GM12878 (cell line): ENCODE measurements at places on chromosomes 1 and 21.
A peak's percentile ranks its signal among the peaks of the same experiment; 100 is the strongest.

DNA sequence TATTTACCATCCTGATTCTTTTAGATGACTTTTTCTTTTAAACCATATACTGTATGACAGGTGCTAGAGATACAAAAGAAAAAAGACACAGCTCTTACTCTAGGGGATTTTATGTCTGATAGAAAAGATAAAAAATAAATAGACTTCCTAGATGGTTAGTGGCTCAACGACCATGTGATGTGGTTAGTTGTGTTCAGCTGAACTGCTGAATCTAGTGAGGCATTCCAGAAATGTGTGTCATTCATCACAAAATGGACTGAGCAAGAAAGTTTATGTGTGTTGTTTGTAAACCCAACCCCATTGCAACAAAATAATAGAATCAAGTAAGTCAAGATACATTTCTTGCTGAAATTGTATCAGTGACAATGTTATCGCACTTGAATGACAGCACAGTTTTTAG, 205.8 kb upstream of the LYPLAL1 start:
- no peak for DNase-seq

DNA sequence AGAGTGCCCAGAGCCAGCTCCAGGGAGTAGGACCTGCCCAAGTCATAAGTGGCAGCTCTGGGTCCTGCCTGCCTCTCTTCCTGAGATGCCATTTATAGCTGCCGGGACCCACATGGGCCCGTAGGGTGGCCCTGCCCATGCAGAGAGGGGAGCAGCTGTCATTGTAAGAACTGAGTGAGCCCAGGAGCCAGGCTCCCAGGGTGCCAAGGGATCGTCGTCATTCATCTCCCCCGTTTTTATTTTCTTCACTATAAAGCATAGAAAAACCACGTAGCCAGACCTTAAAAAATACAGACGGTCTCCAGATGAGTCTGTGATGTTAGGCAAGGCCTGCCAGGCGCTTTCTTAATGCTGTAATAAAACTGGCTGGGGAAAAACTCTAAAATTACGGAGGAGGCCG, 90.7 kb downstream of the IGSF21 start:
- DNase-seq = no peak

- DNase-seq = no peak
Observed at GRCh38 chr1:27144920-27145661, 9.8 kb downstream of the SLC9A1 start.

DNA sequence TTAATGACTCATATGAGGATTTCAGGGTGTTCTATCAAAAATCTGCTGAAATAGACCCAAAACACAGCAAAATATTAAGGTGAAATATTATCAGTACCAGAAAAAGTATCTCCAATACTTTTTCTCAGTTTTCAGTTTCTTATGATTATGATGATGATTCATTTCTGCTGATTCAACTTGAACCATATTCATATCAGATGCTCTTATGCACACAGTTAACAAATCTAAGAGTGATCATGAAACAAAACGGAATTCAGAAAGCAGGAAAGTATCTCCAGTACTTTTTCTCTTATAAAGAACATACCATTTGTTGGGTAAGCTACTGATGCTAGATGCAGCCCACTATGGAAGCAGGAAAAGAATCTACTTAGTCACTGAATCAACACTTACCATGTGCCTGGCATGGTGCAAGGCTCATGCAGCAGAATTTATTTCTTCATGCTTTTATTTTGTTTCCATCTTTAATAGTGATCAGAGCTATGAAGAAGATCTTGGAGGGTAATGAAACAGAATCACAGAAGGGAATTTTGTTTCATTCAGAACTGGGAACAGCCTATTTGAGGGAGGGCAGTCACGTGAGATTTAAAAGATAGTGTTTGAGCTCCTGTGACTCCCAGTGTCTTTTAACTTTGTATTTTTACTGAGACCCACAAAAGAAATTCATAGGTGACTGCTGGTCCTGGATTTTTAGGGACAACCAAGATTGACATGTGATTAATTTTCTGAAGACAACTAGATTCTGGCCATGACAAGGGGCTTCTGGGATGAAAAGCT, 480.6 kb downstream of the SETD4 start:
- no peak for DNase-seq

DNA sequence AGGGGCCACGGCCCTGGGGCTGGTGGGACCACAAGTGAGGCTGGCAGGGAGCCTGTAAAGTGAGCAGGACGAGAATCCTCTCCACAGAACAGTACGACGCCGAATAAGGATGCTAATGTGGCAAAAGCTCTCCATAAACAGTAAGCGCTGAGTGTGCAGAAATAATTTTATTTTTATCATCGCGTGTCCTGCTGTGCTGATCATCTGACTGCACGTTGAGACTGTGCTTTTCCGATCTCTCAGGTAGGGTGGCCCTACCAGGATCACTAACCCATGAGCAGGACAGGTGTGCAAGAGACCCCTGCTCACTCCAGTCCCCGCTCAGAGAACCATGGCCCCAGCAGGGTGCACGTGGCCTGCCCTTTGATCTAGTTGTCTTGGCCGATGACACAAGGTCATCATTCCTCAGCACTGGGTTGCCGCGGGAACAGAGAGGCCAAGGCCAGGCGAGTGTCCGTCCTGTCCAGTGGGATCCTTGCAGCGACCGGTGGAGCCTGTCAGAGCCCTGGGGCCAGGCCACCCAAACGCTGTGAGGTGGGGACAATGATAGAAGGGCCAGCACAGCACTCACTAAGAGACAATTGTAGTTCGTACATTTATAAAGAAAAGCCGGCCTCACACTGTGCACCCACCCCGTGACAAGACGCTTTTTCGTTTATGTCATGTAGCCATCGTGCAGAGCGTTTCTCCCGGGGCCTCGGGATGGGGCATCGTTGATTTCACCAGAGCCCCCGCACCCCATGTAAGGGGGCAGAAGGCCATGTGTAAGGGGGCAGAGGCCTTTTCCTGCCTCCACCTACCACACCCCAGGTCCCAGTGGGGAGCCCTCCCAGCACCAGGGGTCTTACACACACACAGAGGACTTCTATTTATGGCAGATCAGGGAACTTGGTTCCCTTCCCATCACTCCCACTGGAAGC, 52.7 kb upstream of the ADARB1 start:
- DNase-seq = no peak

- no peak for DNase-seq
Observed at GRCh38 chr1:42765832-42766740, 742 bp downstream of the P3H1 start.

GRCh38 chr1:244265507-244265906, 186.2 kb downstream of the ADSS2 start:
- no peak for DNase-seq

GRCh38 chr1:63157085-63157484, 165.3 kb upstream of the FOXD3 start:
- no peak for DNase-seq

DNA sequence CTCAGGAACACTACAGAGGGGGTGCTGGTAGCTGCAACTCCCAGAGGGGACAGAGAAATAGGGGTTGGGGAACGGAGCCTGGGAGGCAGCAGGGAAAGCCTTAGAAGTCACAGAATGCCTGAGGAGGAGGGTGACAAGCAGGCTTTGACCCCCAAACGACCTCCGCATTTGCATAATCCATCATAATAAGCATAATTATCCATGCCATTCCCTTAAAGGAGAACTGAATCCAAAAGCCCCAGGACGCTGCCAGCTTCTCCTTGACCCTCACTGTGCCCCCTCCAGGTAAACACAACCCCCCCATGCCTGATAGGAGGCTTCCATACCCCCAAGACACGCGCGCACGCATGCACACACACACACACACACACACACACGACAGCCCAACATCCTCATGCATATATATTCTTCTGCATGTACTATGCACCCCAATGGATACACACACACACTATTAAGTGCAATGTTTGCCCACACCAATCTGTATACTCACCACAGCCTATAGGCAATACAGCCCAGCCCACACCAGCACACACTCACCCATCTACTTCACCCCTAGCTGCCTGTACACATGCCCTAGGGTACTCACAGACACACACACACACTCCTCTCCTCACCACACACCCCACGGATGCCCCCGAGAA, 27.8 kb downstream of the SDC3 start:
- no peak for DNase-seq

- DNase-seq = no peak
Observed at GRCh38 chr1:22133247-22133930, 9.5 kb downstream of the WNT4 start.

- no peak for DNase-seq
Observed at GRCh38 chr1:181159451-181160140, 71.1 kb downstream of the IER5 start.

GRCh38 chr1:229248821-229249817, 21.8 kb upstream of the RAB4A start:
- no peak for DNase-seq

GRCh38 chr21:33022489-33022827, 3.3 kb upstream of the OLIG2 start:
- DNase-seq = no peak

DNA sequence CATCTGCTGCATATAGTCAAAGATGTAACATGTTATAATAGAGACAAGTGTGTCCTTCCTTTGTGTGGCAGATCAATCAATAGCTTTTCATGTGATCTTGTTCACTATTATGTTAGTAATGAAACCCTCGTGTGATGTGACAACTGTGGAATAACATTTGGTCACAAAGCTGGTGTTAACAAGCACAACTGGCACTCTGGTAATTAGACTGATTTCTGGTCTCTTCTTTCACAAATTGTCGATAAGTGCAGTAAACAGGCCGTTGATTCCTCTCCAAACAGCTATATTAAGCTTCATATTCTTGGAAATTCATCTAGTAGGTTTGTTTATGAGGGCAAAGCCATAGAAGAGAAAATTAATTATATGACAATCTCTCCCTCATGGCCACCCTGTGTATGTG, 616.7 kb upstream of the PTBP2 start:
- DNase-seq = no peak

DNA sequence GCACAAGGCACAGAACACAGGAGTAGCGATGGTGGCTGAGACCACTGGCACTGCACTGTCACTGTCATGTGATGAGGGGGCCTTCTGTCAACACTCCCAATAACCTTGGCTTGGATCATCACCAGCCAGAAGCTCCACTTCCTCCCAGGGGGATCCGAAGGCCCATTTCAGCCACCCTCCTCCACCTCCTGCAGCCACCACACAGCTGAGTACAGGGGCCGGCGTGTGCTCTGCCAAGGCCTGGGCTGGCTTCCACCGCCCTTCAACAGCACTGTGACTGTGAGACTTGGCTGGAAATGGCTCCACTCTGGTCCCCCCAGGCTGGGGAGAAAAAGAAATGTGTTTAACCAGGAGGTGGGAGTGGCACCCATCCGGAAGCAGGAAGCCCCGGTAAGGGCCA, 9.9 kb upstream of the NADK start:
- no peak for DNase-seq

GRCh38 chr21:29875036-29875716, 64.6 kb downstream of the GRIK1 start:
- no peak for DNase-seq

DNA sequence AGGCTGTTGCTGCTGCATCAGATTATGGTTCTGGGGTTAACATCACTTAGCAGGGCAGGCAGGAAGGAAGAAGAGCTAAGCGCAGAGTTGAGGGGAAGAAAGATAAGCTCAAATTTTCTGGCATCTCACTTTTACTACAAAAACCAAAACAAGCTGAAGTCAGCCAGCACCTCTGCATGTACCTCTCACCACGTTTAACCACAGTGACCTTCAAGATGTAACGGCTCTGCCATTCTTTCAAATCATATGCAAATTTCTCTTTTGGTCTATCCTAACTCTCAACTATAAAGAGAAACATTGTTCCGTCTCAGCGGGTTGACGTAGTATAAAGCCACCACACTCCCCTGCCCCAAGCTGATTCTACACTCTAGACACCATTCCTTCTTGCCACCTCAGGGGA, 154.4 kb downstream of the OMA1 start:
- peak; percentile 35 for DNase-seq

GRCh38 chr1:200029035-200029821, 1.7 kb downstream of the NR5A2 start:
- no peak for DNase-seq

DNA sequence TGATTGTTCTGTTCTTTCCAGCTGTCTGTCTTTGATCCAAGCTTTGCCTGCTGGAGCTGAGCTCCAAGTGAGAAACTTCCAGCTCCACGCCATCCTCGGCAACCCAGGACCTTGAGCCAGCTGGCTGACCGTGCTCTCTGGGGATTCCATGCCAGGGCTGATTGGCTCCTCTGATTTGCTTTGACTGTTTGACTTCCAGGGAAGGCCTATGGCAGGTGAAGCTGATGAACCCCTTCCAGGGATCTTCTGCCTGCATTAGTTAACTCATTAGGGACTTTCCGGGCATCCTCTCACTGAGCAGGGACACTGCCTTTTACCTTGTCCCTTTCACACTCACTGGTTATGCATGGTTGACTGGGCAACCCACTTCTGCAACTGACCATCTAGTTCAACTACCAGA, 406.1 kb downstream of the RPS6KC1 start:
- DNase-seq = no peak

DNA sequence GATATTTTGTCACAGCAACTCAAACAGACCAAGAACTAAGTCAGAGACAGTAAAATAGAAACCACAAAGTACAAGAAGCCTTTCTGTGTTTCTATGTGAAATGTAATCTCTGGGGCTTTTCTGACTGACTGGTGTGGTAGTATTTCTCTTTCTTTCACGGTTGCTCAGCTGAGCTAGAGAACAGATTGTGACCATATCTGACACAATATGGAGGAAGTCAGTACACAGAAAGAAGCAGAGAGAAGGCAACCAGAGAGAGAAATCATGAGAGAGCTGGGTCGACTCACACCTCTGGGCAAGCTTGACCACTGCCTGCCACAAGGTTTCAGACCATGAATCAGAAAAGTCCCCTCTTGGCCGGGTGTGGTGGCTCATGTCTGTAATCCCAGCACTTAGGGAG, 208.9 kb upstream of the GREM2 start:
- DNase-seq = peak; percentile 2

DNA sequence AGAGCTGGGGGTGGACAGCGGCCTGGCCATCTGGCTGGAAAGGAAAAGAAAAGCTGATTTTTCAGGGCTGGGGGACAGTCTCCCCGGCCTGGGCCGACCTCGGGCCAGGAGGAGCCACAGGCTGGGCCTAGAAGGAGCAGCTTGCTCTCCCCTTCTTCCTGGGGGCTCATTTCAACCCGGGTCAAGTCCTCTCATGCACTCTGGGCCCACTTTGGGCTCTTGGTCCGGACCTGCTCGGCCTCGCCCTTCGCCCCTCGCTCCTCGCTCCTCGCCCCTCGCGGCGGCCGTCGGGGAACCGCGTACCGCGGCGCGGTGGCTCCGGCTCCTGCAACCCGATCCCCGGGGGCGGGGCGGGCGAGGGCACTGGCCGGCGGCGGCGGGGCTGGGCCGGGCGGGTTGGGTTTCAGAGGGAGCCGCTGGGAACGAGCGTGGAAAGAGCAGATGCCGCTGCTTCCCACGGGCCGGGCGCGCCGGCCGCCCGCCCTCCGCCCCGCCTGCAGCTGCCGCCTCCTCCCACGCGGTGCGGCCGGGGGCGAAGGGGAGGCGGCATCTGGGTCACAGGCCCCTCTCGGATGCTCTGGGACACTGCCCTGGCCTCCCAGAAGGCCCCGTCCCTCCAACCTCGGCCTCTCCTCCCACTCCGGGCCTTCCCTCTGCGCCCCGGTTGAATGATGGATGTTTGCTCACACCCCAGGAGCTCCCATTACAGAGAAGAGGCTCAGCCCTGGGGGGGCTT, 6.6 kb downstream of the HEYL start:
- DNase-seq = no peak
